Naive thymus-derived CD8-positive, alpha-beta T cell (primary cell): ENCODE measurements at places on chromosomes 7 and 10. TPM values are rescaled to one million over a fixed set of nuclear protein-coding genes. Genes with fewer than 3 reads are reported as not detected.

Gene ANKRD2
- polyA plus RNA-seq, result not detected

Gene ZNF117
- polyA plus RNA-seq, result 0.13 TPM

Gene ATRNL1
- polyA plus RNA-seq, result not detected

Gene TMEM176B
- not detected for polyA plus RNA-seq

DNA sequence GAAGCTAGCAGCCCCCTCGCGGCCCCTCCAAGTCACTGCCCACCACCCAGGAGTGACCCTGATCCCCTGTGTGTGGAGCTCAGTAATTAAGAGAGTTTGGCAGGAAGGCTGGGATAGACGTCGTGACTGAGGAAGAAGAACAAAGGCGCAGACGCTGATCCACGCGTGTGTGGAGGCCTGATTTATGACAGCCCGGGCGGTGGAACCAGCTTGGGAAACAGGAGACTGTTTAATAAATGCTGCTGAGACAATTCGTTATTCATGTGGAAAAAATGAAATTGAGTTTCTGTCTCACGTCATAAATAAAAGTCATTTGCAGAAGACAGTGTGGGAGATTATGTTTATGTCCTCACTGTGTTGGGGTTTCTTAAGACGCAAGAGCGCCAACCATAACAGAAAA is 130.8 kb downstream of the ELFN1 start:
- no peak for DNase-seq

DNA sequence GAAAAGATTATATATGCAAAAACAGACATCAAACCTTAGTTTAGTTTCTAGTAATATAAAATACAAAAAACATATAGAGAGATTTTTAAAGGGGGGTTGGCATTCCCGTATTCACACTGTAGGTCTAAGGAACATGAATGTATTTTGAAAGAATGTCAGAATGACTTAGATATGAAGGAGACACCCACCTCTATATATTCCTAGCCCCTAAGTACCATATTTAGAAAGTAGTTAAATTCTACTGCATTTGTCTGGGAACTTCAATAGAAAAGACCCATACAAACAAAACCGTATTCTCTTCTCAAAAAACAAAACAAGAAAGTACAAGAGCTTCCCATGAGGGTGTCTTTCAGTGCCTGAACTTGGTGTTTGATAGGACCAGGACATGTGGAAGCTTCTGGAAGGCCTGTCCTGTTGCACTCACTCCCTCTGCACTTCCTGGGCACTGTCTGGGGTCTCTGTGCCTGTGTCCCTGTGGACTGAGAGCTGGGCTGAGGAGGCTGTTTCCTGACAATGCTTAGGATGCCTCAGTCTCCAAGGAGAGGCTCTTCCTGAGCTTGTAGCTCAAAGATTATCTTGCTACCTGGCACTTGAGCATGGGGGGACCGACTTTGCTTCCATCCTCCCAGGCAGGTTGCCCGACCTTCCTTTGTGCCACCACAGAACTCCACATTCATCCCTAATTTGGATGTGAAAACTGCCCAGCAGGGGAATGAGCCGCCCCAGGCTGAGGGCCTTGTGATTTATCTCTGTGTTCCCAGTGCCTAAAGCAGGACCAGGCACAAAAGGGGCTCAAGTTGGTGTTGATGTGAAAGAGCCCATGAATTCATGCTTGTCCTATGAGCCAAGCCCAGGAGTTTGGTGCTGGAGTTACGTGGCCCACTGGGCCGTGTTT is 44.4 kb upstream of the KLF6 start:
- no peak for DNase-seq

DNA sequence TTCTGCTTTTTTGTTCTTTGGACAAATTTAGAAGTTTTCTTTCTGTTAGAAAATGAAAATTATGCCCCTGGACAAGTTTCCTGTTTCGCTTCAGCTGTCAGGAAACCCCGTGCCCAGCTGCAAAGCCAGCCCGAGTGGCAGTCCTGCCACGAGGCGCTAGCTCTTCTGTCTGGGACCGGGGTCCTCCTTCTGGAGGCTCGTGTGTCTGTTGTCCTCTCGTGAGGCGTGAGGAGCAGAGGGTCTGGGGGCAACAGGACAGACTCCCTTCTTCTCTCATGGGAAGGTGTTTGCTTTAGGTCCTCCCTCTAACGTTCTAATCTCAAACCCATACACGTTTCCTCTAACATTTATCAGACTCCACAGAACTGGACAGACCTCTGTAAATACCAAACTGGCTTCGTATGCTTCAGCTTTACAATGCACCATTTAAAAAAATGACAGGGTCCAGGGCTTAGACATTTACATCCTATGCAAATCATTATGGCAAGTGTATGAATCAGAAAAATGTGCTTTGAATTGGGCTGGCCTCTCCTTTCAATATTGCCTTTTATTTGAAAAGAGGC is 184.5 kb upstream of the SHH start:
- no peak for DNase-seq

GRCh38 chr10:132493246-132493755 is 44.3 kb upstream of the INPP5A start:
- DNase-seq, result no peak

- DNase-seq, result no peak
These were observed 438 bp downstream of the ARID5B start for GRCh38 chr10:61901829-61902444.

DNA sequence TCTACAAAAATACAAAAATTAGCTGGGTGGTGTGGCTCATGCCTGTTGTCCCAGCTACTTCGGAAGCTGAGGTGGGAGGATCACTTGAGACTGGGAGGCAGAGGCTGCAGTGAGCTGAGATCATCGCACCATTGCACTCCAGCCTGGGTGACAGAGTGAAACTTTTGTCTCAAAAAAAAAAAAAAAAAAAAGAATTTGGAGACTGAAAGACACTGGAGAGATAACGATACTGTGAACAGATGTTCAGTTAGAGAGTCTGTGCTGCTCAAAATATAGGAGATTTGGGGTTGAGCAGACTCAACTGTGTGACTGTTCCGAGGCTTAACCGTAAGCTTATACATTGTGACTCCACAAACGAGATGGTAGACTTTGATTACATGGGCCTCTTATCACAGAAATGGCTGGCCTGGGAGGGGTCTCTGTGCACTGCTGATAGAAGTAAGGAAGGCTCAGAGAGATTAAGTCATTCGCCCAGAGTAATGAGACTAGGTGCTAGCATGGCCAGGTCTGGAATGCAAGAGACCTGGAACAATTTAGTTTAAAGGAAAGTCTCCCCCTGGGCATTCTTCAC is 19.4 kb downstream of the WBP1L start:
- no peak for DNase-seq

- DNase-seq, result no peak
These were observed 16.4 kb upstream of the ABCA13 start for GRCh38 chr7:48154792-48155413.

GRCh38 chr7:148374396-148375259 is 215.9 kb upstream of the C7orf33 start:
- DNase-seq, result no peak

GRCh38 chr10:7354330-7355047 is 56.3 kb downstream of the SFMBT2 start:
- DNase-seq, result no peak

DNA sequence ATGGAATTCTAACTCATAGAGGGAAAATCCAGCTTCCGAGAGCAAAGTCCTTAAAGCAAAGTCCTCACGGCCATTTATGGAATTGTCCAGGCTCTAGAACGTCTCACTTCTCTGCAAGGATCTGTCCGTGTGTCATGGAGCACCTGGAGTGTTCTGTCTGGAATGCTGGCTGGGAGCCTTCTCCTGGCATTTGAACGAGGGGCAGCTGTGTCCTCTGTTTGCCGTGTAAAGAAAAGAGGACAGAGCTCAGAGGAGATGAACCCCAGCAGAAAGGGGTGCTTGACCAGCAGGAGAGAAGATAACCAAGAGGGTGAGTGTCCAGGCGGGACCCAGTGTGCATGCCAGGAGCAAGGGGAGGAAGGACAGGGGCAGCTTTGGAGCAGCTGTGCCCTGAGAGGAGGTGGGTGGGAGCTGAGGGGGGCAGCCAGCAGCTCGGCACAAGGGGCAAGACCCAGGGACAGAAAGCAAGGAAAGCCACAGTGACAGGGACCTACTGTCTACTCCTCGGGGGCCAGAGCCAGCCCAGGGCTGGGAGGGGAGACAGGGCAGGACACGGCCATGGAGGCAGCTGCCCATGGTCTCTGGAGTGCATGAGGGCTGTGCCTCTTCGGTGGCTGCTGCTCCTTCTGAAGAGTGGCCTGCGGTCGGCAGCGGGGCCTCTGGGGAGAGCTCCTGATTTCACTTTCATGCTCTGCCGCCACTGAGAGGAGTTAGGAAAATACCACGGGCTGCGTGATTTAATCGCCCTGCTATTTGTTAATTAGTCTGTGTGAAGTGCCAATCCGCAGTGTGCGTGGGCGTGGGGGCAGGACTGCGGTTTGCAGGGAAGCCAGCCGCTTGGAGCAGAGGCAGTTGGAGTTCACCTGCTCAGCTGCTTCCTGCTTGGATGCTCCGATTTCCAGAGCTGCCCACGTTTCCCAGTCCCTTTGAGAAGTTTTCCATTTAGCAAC is 149.3 kb upstream of the SHH start:
- DNase-seq, result no peak

DNA sequence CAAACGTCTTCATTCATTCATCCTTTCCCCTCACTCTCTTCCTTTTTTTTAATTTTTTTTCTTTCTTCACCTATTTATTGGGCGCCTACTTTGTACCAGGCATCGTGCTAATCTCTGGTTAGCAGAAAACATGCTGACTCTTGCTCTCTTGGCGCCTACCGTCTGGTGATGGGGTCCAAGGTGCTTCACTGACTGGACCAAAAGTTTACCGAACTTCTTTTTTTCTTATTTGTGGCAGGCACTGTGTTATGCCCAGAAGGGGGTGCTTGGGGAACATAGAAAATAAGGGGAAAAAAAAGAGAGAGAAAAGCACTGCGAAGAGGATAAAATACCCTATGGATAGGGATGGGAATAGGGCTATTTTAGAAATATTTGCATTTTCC is 505 bp upstream of the FAM204A start:
- DNase-seq, result no peak

GRCh38 chr7:23343806-23344475 is 44.8 kb downstream of the MALSU1 start:
- DNase-seq, result no peak

- no peak for DNase-seq
These were observed 53.8 kb downstream of the HGF start for GRCh38 chr7:81715984-81716588.

DNA sequence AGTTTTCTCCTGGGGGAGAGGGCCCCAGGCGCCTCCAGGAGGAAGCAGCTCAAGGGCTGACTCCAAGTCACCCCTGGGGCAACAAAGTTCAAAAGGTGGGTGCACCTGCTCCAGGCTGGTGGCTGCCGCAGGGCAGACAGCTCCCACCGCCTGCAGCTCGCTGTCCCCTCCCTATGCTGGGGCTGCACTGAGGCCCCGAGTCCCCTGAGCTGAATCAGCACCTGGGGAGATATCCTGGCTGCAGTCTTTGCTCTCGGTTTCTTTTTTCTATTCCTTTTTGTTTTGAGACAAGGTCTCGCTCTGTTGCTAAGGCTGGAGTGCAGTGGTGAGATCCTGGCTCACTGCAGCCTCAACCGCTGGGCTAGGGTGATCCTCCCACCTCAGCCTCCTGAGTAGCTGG is 183.4 kb downstream of the DNAJB6 start:
- DNase-seq, result no peak

DNA sequence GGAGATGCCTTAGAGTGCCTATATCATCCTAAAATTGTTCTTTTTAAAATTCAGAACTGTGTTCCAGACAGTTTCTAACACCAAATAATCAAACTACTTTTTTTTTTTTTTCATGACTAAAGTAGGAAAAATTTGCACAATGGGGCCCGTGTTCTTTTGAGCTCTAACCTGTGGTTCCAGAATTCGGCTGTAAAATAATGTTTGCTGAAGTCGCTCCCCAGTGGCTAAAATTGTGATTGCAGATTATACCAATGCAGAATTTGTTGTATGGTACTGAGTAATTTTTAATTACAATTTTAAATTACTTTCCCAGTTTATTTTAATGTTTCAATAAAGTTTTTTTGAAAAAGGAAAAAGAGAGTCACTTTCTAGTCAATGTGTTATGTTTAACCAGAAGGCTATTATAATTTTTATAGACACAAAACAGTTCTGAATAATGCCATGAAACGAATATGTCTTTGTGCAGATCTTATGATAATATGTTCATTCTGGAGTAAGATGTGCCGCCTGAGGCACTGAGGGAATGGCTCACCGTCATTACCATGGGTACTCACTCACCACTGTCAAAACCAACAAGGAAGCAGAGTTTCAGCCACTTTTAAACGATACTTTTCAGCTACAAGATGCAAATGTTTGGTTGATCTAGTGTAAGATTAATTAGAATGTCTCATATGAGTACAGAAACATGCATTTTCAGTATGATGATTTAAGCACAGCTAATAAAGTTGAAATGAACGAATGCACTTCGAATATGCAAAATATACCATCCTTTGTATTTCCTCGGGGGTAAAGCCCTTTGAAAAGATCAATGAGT is 173.6 kb downstream of the PRKCQ start:
- no peak for DNase-seq

GRCh38 chr7:20964281-20964918 is 177.7 kb upstream of the SP8 start:
- no peak for DNase-seq

- no peak for DNase-seq
These were observed 9.6 kb upstream of the AGMO start for GRCh38 chr7:15571301-15571878.

GRCh38 chr10:126975221-126975620 is 70.0 kb downstream of the DOCK1 start:
- no peak for DNase-seq

GRCh38 chr7:97495487-97495886 is 236.4 kb upstream of the TAC1 start:
- no peak for DNase-seq

DNA sequence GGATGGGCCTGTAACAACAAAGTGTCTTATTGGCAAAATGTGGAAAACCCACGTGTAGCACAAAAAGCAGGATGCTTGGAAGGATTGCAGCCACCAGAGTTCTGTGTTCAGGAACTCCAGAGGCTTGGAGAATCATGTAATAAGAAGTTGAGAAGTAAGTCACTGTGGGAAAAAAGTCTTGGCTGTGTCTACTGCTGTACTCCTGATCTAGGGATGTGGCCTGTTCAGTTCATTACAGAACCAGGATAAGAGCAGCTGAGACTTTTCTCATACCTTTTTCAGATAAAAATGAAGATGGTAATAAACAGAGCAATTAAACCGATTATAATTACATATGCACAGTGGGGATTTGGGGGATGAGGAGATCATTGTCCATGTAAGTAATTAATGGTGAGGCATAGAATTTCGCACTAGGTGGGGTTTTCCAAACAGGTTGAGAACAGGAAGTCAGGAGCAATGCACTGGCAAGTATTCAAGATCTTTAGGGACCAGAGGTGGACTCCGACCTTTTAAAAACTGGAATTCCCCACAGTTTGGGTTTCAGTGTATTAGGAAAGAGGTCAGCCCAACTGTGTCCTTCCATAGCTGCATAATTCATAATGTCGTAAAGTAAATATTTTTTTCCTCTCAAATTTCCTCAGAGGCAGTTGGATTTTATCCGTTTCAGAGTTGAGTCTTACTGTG is 281.7 kb downstream of the FRMD4A start:
- no peak for DNase-seq
